ENCODE measurements at places on chromosomes 4 and X.

DNA sequence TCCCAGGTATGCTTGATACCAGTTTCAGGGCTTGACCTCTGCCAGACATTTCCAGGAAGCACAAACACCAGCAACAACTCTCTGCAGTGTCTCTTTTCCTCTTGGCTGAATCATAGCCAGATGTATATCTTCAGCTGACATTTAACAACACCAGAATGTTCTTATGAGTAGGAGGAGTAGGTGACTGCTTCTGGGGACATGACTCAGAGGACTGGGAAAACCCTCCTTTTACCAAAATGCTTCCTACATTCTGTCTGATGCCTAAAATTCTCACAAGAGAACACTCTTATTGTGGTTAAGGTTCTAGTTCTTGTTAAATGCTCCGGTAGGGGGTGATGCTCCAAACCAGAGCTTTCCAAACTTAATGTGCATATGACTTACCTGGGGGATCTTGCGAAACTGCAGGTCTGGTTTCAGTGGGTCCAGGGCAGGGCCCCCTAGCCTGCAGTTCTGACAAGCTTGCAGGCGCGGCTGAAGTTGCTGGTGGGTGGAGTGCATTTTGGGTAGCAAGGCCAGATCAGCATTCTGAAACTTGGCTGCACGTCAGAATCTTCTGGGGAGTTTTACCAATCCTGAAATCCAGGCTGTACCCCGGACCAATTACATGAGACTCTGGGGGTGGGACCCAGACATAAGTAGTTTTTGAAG is 329.3 kb upstream of the RPS6KA3 start:
- DNase-seq: peak; percentile 31

GRCh38 chr4:140808256-140808655 is 52.1 kb upstream of the TBC1D9 start:
- DNase-seq: no peak

- DNase-seq: no peak
Observed at GRCh38 chr4:970046-970745, 3.2 kb downstream of the DGKQ start.

DNA sequence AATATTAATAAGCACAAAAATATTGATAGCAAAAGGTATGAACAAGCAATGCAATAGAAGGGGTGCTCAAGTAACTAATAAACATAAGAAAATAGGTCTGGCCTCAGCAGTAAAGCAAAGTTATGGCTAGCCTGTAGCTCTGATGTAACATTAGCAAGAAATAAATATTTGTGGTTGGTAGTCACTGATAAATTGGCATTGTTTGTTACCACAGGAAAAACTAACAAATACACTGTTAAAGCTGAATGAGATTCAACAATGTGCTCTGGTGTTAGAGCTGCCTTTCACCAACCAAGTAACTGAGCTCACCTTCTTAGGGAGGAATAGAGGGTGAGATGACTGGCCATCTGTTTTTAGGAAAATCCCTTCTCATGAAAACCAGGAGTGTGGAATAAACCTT is 71.4 kb downstream of the AREG start:
- no peak for DNase-seq

GRCh38 chrX:141320801-141321200 is 78.5 kb upstream of the SPANXC start:
- DNase-seq: no peak

- DNase-seq: no peak
Observed at GRCh38 chr4:53593765-53594164, 2.5 kb upstream of the LNX1 start.

GRCh38 chr4:186144946-186145569 is 40.6 kb downstream of the FAM149A start:
- DNase-seq: no peak

DNA sequence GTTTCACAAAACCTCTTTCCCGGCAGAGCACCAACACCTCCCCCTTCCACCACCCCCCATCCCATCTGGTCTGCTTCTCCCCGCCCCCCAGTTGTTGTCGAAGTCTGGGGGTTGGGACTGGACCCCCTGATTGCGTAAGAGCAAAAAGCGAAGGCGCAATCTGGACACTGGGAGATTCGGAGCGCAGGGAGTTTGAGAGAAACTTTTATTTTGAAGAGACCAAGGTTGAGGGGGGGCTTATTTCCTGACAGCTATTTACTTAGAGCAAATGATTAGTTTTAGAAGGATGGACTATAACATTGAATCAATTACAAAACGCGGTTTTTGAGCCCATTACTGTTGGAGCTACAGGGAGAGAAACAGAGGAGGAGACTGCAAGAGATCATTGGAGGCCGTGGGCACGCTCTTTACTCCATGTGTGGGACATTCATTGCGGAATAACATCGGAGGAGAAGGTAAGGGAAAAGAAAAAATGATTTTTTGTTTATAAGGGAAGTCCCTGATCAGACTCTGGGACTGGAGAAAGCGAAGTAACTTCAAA is at the start of gene PDGFRA:
Gene PDGFRA (plus strand): TSS at position 333 of the 541 bp plus-strand sequence. CDS start 29,476 bp downstream, outside the sequence.
- no peak for DNase-seq

GRCh38 chrX:13093529-13094140 is 49.2 kb upstream of the FAM9C start:
- no peak for DNase-seq

GRCh38 chr4:163755013-163755412 is 260.5 kb downstream of the TMA16 start:
- no peak for DNase-seq

DNA sequence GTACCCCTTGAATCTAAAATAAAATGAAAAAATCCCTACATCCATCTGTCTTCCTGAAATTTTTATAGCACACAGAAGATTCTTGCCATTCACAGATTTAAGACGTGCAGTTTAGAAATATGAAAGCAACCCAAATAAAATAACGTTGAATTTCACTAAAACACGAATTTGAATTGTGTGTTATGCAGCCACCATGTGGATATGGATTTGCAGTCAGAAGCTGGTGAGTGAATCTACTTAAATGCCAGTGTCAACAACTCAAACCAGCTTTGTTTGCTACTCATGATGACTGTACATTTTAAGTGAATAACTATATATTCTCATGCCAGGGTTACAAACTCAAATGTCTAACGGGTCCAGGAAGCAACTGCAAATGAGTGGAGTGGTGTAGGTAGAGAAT is 173.0 kb upstream of the HAND2 start:
- no peak for DNase-seq

- DNase-seq: no peak
Observed at GRCh38 chr4:103052779-103053178, 23.8 kb downstream of the SLC9B2 start.

Data from stimulated activated CD4-positive, alpha-beta T cell treated with anti-CD3 and anti-CD28 coated beads, Interleukin-1b, Interleukin-23, amount 100 ng/mL, for 24 hours (primary cell).